Esophagus muscularis mucosa (tissue), 4 donors: ENCODE measurements at places on chromosomes 11 and 22. TPM values are rescaled to one million over a fixed set of nuclear protein-coding genes. Genes with fewer than 3 reads are reported as not detected.

DNAJB7 gene
- not detected for total RNA-seq

PNPLA3 gene
- total RNA-seq = not detected

POTEH gene
- not detected for total RNA-seq

ACR gene
- not detected for total RNA-seq

- H3K4me3 ChIP-seq = no peak overlapping the region
- no peaks in the 10 kb centered on the region for H3K27me3 ChIP-seq
- H3K4me1 ChIP-seq = peaks cover 97% of the 10 kb centered on the region
- H3K27ac ChIP-seq = peak overlapping the region; percentile 99
- peak; percentile 87 for DNase-seq
These were observed 56.9 kb downstream of the PARVA start for GRCh38 chr11:12434325-12434654.

DNA sequence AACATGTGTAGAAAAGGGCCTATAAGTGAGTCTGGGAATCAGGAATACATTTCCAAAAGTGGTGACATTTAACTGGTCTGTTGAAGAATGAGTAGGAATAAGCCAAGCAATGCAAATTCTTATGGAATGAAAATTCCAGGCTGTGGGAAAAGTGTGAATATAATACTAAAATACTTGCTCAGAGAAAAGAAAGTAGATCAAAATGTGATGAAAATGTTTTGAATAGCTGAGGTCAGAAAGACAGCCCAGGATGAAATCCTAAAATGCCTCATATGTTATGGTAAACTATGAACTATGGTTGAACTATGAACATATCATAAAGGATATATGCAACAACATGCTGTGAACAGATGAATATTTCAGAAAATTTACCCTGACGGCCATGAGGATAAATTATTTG lies 688.3 kb upstream of the FAT3 start:
- H3K4me3 ChIP-seq = no peak overlapping the region
- no peak overlapping the region for H3K27ac ChIP-seq
- no peak for DNase-seq
- H3K4me1 ChIP-seq = no peaks in the 10 kb centered on the region

DNA sequence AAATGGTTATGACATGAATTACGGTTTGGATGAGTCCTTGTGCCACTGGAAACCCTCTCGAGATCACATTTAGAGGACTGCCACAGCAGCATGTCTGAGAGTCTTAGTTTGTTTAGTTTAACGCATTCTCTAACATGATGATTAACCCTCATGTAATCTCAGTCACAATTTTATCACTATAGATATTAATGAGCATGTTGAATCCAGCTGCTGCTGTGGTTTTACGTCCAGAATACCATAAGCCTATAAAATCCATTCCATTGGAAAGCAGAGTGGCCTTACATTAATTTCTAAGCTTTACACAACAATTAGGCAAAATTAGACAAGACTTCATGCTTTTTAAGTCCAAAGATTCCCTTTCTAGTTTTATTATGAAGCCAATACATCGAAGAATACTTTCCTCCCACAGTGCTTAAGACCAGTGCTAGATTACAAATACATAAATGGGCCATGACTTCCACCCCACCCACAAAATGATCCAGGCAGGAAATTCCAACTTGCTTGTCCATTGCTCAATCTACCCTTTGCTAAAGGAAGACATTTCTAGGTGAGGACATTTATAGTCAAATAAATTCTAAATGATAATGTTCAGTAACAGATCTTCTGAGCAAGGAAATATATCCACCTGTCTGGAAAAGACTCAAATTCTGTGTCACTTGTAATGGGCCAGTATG lies 3.5 kb upstream of the ELMOD1 start:
- no peak for DNase-seq
- no peaks in the 10 kb centered on the region for H3K36me3 ChIP-seq
- no peak overlapping the region for H3K4me3 ChIP-seq
- H3K27ac ChIP-seq = no peak overlapping the region
- H3K27me3 ChIP-seq = peaks cover 1% of the 10 kb centered on the region

- DNase-seq = no peak
- no peaks in the 10 kb centered on the region for H3K27me3 ChIP-seq
- H3K36me3 ChIP-seq = no peaks in the 10 kb centered on the region
- H3K27ac ChIP-seq = peak overlapping the region; percentile 66
- H3K4me3 ChIP-seq = no peak overlapping the region
- peaks cover 46% of the 10 kb centered on the region for H3K4me1 ChIP-seq
These were observed 143.0 kb upstream of the SORL1-AS1 start for GRCh38 chr11:121595717-121596161.

GRCh38 chr11:57055744-57056143 lies 67.0 kb downstream of the OR5AK2 start:
- no peaks in the 10 kb centered on the region for H3K27me3 ChIP-seq
- H3K4me1 ChIP-seq = no peaks in the 10 kb centered on the region
- H3K36me3 ChIP-seq = no peaks in the 10 kb centered on the region
- no peak for DNase-seq

GRCh38 chr11:24628224-24628776 lies 131.4 kb downstream of the LUZP2 start:
- no peak overlapping the region for H3K27ac ChIP-seq
- DNase-seq = no peak
- no peaks in the 10 kb centered on the region for H3K27me3 ChIP-seq
- no peaks in the 10 kb centered on the region for H3K4me1 ChIP-seq

DNA sequence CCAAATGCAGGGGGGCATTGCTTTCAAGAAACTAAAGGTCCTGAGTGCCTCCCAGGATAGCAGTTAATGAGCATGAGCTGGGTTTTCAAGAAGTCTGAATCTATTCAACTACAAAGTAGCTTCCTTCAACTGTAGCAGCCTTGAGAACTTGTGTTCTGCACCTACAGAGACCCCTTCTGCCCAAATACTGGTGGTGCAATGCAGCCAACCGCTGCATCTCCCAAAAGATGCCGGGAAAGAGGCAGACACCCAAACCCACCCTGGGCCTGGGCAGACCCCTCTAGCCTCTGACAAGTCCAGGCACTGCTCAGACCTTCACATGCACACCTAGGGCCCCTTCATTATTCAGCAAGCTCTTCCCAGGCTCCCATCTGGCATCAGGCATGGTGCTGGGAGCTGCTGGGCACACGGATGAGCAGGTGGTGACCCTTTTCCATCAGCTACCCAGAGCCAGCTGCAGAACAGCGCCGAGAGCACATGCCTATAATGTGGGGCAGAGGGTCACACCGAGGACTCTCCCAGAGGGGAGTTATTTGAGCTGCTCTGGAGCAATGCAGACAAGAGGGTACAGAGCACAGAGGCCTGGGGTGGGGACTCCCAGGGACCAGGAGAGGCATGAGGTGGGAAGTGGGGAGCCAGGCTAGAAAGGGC lies 44.9 kb upstream of the ETS1 start:
- no peaks in the 10 kb centered on the region for H3K27me3 ChIP-seq
- H3K27ac ChIP-seq = no peak overlapping the region
- H3K36me3 ChIP-seq = no peaks in the 10 kb centered on the region
- H3K4me1 ChIP-seq = peaks cover 14% of the 10 kb centered on the region
- DNase-seq = peak; percentile 91

DNA sequence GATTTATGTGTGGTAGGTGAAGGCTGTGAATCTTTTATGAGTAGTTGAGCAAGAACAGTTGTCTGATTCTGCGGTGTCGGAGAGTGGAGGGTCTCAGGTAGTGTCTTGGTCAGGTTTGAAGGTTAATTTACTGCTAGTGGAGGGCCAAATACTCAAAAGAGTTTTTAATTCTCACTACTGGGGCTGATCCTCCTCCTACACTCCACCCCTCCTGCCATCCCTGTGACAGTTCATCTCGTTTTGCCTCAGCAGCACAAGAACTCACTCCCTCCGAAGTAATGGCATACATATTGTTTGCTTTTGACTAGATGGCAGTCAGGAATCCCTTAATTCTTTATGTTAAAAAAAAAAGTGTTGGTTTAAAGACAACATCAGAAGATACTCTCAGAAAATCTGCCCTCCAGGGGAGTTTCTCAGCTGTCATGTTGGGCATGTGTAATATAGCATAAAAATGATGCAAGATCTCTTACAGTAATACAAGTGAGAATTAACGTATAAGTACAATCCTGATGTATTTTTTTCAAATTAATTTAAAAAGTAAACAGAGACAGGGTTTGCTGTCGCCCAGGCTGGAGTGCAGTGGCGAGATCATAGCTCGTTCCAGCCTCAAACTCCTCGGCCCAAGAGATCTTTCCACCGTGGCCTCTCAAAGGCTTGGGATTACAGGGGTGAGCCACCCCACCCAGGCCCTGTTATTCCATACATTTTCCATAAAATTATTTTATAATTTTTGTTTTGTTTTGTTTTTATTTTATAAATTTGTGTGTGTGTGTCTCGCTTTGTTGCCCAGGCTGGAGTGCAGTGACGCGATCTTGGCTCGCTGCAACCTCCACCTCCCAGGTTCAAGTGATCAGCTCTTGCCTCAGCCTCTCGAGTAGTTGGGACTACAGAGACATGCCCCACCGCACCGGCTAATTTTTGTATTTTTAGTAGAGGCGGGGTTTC lies 1.3 kb downstream of the FAR1 start:
- H3K4me1 ChIP-seq = peaks cover 41% of the 10 kb centered on the region
- DNase-seq = no peak
- no peaks in the 10 kb centered on the region for H3K36me3 ChIP-seq
- H3K27me3 ChIP-seq = no peaks in the 10 kb centered on the region
- H3K27ac ChIP-seq = peak overlapping the region; percentile 95
